ENCODE measurements at places on chromosomes 5 and 9.

- DNase-seq, result no peak
Measured at GRCh38 chr5:61744690-61745619, 412.9 kb downstream of the ZSWIM6 start.

GRCh38 chr5:18607570-18607969 is 973.3 kb downstream of the TAF11L14 start:
- no peak for DNase-seq

DNA sequence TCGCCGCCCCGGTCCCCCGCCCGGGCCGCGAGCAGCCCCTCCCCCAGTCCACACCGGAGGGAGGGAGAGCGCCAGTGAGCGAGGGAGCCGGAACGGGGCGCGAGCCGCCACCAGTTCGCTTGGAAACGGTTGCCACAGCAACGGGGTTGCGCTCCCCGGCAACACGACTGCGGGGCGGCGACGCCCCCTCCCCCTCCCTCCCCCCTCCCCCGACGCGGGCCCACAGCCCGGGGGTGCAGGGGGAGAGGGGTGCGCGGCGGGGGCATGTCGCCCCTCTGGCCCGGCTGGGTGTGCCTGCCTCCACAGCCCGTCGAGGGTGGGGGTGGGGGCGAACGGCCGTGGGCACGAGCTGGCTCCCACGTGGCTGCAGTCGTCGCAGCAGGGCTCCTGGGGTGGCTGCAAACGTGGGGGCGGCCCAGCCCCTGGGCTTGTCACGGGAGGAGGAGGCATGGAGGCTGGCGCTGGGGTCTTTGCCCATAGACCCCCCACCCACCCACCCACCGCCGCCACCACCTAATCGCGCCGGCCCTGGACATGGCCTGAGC is 524 bp downstream of the PRR7 start:
- DNase-seq, result peak; percentile 50

GRCh38 chr5:9928326-9928725 is 298.2 kb upstream of the TAS2R1 start:
- DNase-seq, result no peak

GRCh38 chr9:19409401-19410194 is 789 bp downstream of the ACER2 start:
- DNase-seq, result no peak

DNA sequence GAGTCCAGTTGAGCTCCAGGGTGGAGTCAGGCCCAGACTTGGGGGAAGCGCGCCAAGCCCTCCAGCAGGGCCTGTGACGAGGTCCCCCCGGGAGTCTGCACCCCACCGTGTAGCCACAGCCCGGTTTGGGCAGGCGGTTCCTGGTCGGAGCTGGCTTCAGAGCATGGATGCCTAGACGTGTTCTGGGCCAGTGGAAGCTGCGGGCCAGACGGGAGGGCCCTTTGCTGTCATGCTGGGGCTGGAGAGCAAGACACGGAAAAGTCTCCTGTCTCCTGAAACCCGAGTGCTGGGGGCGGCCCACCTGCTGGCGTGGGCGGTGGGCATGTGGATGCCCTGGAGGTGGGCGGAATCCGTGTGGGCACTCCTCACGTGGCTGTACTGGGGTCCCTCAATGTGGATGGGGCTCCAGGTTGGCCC is 1.9 kb downstream of the GPSM1 start:
- DNase-seq, result no peak

DNA sequence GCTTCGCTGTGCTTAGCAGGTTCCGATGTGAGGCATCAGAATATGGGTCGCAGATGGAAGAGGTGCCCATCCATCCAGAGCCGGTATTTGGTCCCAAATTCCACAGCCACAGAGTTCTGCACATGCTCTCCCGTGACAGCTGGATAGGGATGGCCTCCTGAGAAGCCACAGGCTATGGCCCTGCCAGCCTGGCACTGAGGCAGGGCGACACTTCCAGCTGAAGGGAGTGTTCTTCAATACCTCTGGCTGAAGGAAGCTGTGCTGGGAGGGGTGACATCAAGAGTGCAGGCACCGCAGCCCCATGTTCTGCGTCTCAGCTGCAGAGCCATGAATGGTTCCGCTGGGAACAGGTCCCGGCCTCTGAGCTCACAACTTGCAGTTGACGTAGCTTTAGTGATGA is 83.4 kb upstream of the SIMC1 start:
- no peak for DNase-seq

GRCh38 chr5:98248949-98249348 is 524.5 kb upstream of the RGMB start:
- no peak for DNase-seq

DNA sequence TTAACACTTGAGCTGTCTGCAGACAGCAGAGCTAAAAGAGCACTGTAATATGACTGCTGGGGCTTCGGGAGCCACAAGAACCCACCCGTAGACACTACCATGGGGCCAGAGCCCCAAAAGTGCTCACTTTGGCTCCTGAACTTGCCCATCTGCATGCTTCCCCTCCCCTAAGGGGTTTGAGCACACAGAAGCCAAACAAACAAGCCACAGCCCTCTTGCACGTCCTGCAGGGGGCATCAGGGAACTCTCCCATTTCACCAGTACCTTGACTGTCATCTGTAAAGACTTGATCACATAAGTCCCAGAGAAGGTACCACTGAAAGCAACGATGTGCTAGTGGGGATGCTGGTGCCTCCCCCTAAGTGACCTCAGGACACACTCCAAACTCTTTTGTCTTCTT is 681.8 kb downstream of the SEMA5A start:
- no peak for DNase-seq
